ENCODE measurements at places on chromosomes 7 and 10. TPM values are rescaled to one million over a fixed set of nuclear protein-coding genes. Genes with fewer than 3 reads are reported as not detected.

DUS4L gene
- 7.9 TPM for total RNA-seq

NYAP1 gene
- 0.23 TPM for total RNA-seq

TRIP6 gene
- 34.2 TPM for total RNA-seq

CUL2 gene
- total RNA-seq = 45.8 TPM

DNA sequence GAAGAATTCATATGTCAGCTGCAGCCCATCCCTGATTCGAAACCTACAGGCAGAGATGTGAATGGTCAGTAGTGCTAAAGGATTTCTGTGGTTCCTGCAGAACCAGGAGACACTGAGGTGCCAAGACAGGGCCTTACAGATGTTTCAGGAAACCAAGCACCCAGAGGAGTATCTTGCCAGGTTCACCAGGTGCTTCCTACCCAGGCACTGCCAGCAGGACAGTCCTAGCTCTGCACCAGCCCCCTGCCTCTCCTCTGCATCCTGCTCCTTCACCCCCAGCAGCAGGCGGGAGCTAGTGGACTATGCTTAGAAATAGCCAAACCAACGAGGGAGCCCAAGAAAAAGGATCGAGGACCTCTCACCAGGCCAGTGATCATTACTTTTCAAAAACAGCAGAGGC is 4.2 kb upstream of the IKZF1 start:
- H3K36me3 ChIP-seq = peaks cover 4% of the 10 kb centered on the region
- H3K4me1 ChIP-seq = peaks cover 42% of the 10 kb centered on the region
- H3K4me3 ChIP-seq = no peak overlapping the region
- no peaks in the 10 kb centered on the region for H3K27me3 ChIP-seq
- DNase-seq = no peak

DNA sequence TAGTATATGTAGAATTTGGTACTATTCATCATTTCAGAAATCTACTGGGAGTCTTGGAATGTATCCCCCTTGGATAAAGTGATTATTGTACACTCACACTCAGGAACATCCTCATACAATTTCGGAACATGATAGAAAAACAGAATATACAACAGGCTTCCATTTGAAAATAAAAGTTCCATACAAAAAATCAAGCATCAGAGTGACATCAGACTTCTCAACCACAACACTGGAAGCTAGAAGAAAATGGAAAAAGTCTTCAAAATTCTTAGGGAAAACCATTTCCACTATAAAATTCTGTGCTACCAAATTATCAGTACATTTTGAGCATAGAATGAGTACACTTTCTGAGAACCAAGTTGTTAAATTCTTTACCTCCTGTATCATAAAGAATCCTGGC is 8.8 kb downstream of the LYZL1 start:
- no peak for DNase-seq
- no peak overlapping the region for H3K4me3 ChIP-seq
- H3K4me1 ChIP-seq = no peaks in the 10 kb centered on the region
- peaks cover 20% of the 10 kb centered on the region for H3K27me3 ChIP-seq

GRCh38 chr7:327991-328702 is 38.2 kb downstream of the FOXL3 start:
- DNase-seq = no peak
- no peak overlapping the region for H3K27ac ChIP-seq
- H3K4me3 ChIP-seq = no peak overlapping the region

DNA sequence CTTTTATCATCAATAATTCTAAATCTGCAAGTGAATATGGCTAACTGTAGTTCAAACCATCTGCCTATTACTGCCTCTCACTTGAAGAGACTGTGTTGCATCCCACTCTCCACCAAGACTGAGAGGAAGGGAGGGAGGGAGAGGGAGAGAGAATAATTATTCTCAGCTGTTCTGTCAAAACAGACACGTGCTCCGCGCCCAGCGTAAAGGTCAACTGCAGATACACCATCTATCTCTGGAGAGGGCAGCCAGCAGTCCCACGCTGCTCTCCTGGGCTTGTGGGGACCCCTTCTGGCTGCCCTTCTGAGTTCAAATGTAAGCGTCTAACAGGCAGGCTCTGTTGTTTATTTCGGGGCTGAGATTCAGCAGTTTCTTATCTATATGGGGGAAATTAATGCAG is 625.5 kb upstream of the GALNT17 start:
- no peak overlapping the region for H3K4me3 ChIP-seq
- H3K27me3 ChIP-seq = no peaks in the 10 kb centered on the region
- H3K36me3 ChIP-seq = no peaks in the 10 kb centered on the region
- no peak overlapping the region for H3K27ac ChIP-seq
- H3K4me1 ChIP-seq = no peaks in the 10 kb centered on the region

DNA sequence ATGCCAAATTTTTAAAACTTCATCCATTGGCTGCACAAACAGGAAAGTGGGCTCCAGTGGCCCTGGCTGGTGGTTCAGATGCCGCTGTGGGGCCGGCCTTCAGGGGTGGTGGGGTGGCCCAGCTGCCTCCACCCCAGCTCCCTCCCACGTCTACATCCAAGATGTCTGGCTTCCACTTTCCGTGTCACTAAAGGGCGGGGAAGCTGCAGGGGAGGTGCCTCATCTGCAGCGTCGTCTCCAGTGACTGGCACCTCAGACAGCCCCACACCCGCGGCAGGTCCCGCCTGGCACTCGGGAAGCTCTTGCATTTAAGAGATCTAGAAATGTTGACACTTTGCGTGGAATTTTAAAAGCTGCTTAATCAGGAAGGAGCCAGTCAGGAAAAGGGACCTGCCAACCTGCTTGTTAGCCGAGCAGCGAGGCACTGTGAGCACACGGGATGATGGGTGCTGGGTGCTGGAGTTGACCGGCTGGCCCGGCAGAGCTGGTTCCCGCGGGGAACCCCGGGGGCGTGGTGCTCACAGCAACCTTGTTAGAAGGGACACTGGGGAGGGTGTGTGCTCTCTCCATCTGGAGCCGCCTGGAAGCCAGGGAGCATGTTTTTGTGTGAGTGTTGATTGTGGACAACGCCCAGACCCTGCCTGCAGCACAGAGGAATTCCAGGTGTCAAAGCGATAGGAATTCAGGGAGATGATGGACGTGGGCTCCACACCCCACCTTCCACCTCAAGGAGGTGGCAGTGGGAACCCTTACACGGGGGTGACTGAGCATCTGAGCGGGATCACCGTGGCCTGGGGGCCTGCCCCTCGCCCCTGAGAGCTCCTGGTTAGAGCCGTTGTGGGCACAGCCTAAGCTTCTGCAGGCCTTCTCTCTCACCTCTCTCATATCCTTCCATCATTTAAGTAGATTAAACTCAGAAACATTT is 320.5 kb downstream of the PTPRN2 start:
- no peaks in the 10 kb centered on the region for H3K36me3 ChIP-seq
- H3K27ac ChIP-seq = no peak overlapping the region
- no peaks in the 10 kb centered on the region for H3K27me3 ChIP-seq
- DNase-seq = no peak

- no peaks in the 10 kb centered on the region for H3K27me3 ChIP-seq
- no peaks in the 10 kb centered on the region for H3K4me1 ChIP-seq
- H3K27ac ChIP-seq = no peak overlapping the region
- H3K36me3 ChIP-seq = no peaks in the 10 kb centered on the region
- DNase-seq = no peak
- H3K4me3 ChIP-seq = no peak overlapping the region
Measured at GRCh38 chr7:69078997-69079769, 519.1 kb upstream of the AUTS2 start.

All from activated CD4-positive, alpha-beta T cell treated with anti-CD3 and anti-CD28 coated beads, Interleukin-2, amount 10 ng/mL, durations not matched to agents 7 days and 5 days (primary cell).